ENCODE measurements at places on chromosomes 12 and 14. TPM values are rescaled to one million over a fixed set of nuclear protein-coding genes. Genes with fewer than 3 reads are reported as not detected.

The RBMS2 gene
- 65.6 TPM for total RNA-seq

The CCDC197 gene
- total RNA-seq = not detected

The RD3L gene
- total RNA-seq = not detected

The TAS2R7 gene
- total RNA-seq = not detected

The KRT3 gene
- not detected for total RNA-seq

The ABCC9 gene
- total RNA-seq = 0.89 TPM

The A2M gene
- total RNA-seq = 1.2 TPM

The FBXO34 gene
- 16.4 TPM for total RNA-seq

The GUCY2C gene
- not detected for total RNA-seq

The RIPK3 gene
- 1.3 TPM for total RNA-seq

The NYNRIN gene
- total RNA-seq = 40.2 TPM

The MDGA2 gene
- total RNA-seq = 0.19 TPM

The KRT79 gene
- total RNA-seq = not detected

The CFAP54 gene
- total RNA-seq = 0.24 TPM

The SLC25A29 gene
- 57.0 TPM for total RNA-seq

The MIP gene
- total RNA-seq = not detected

The TMBIM6 gene
- total RNA-seq = 385 TPM

The CDKN1B gene
- 78.9 TPM for total RNA-seq

The NELL2 gene
- not detected for total RNA-seq

The ARMH4 gene
- 16.7 TPM for total RNA-seq

The NRL gene
- 1.2 TPM for total RNA-seq

The OR11G2 gene
- not detected for total RNA-seq

The ST8SIA1 gene
- total RNA-seq = 3.6 TPM

The AMHR2 gene
- not detected for total RNA-seq

The DTX1 gene
- total RNA-seq = not detected

The TAS2R30 gene
- total RNA-seq = 3.4 TPM

The SYNDIG1L gene
- total RNA-seq = 0.26 TPM

The PLA2G1B gene
- total RNA-seq = 1.2 TPM

The TMEM229B gene
- 0.37 TPM for total RNA-seq

The NPFF gene
- total RNA-seq = not detected

The PRIMA1 gene
- total RNA-seq = not detected

The STRN3 gene
- total RNA-seq = 38.7 TPM
